ENCODE measurements at places on chromosomes 5 and 9. TPM values are rescaled to one million over a fixed set of nuclear protein-coding genes. Genes with fewer than 3 reads are reported as not detected.

The IRX4 gene
- total RNA-seq = 9.0 TPM

The GLRA1 gene
- total RNA-seq = not detected

The CKS2 gene
- 299 TPM for total RNA-seq

The PCDHAC1 gene
- 8.2 TPM for total RNA-seq

DNA sequence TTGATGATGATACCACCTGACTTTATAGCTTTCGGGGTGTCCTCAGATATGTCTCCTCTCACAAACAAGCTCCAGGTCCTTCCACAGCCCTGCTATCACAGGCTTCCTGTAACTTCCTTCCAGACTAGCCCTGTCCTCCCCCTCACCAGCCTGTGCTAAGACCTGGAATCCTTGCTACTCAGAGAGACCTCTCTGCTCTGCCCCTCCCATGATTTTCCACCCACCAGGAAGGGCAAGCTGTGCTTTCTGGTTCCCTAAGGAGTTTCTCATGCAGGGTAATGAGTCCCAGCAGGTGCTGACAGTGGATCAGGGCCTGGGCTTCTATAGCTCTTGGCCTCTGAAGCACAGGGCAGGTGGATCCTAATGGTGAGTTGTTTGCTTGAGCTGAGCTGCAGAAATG, 86.9 kb downstream of the AOPEP start:
- H3K27me3 ChIP-seq = no peaks in the 10 kb centered on the region
- H3K27ac ChIP-seq = 0 out of 2 replicates have a peak overlapping the region, but pooled peaks have one; percentile 6
- no peak overlapping the region for H3K4me3 ChIP-seq
- H3K36me3 ChIP-seq = peaks cover 5% of the 10 kb centered on the region
- DNase-seq = no peak
- H3K4me1 ChIP-seq = peaks cover 11% of the 10 kb centered on the region

GRCh38 chr5:62260513-62260912, 45.5 kb upstream of the KIF2A start:
- H3K4me3 ChIP-seq = no peak overlapping the region
- H3K4me1 ChIP-seq = peaks cover 8% of the 10 kb centered on the region
- no peak overlapping the region for H3K27ac ChIP-seq
- H3K27me3 ChIP-seq = no peaks in the 10 kb centered on the region
- DNase-seq = no peak

DNA sequence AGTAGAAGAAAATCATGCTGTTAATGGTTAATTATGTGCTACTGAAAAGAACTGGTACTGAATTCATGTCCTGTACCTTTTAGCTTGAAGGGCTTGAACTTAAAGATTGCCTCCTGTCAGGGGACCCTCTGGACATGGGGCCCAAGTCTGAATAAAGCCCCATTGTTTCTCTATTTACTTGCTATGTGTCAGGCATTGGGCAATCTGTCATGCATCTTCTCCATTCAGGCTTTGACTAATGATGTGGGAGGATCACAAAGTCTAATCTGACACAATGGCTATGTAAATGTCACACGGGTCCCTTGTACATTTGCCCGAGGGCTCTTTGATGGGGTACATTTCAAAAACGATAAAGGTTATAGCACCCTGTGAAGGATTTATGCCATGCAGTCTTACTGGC, 64.0 kb upstream of the TUSC1 start:
- no peak for DNase-seq
- no peaks in the 10 kb centered on the region for H3K4me1 ChIP-seq
- no peak overlapping the region for H3K4me3 ChIP-seq
- H3K27me3 ChIP-seq = no peaks in the 10 kb centered on the region

- H3K4me3 ChIP-seq = no peak overlapping the region
- DNase-seq = no peak
- H3K4me1 ChIP-seq = peaks cover 25% of the 10 kb centered on the region
- no peak overlapping the region for H3K27ac ChIP-seq
- H3K27me3 ChIP-seq = peaks cover 24% of the 10 kb centered on the region
- peaks cover 35% of the 10 kb centered on the region for H3K36me3 ChIP-seq
These were observed 16.3 kb downstream of the ROR2 start for GRCh38 chr9:91933556-91934352.

DNA sequence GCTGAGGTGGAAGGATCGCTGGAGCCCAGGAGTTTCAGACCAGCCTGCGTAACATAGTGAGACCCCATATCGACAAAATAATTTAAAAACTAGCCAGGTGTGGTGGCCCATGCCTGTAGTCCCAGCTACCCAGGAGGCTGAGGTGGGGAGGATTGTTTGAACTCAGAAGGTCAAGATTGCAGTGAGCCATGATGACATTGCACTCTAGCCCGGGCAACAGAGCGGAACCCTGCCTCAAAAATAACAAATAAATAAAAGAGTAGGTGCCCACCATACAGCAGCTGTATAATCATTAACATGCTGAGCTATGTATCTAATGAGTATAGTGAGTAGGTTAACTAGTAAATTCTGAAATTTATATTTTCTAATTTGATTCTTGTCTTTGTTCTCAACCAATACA, 11.0 kb upstream of the ATP6V0E1 start:
- H3K4me1 ChIP-seq = no peaks in the 10 kb centered on the region
- peaks cover 20% of the 10 kb centered on the region for H3K27me3 ChIP-seq
- peaks cover 13% of the 10 kb centered on the region for H3K36me3 ChIP-seq

DNA sequence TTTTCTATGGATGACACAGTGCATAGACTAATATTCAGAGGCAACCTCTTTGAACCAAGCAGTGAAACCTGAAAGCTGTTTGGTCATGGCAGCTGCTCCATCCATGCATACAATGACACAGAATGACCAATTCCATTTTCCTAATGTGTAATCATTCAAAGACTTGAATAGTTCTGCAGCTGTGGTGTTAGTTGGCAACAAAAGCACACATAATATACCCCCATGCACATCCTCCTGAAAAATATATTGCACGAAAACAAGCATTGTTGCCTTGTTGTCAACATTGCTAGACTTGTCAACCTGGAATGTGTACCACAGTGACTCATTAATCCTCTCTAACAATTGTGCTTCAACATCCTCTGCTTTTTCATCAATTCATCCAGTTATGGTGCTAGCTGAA, 71.0 kb upstream of the SEMA6A start:
- H3K36me3 ChIP-seq = no peaks in the 10 kb centered on the region
- H3K4me3 ChIP-seq = no peak overlapping the region
- no peaks in the 10 kb centered on the region for H3K27me3 ChIP-seq
- no peak for DNase-seq
- peaks cover 10% of the 10 kb centered on the region for H3K4me1 ChIP-seq
- H3K27ac ChIP-seq = no peak overlapping the region

- no peak overlapping the region for H3K4me3 ChIP-seq
- H3K27ac ChIP-seq = no peak overlapping the region
- H3K4me1 ChIP-seq = peaks cover 46% of the 10 kb centered on the region
- no peak for DNase-seq
- H3K36me3 ChIP-seq = no peaks in the 10 kb centered on the region
- H3K27me3 ChIP-seq = no peaks in the 10 kb centered on the region
These were observed 361.0 kb downstream of the NFIB start for GRCh38 chr9:13952906-13953305.

DNA sequence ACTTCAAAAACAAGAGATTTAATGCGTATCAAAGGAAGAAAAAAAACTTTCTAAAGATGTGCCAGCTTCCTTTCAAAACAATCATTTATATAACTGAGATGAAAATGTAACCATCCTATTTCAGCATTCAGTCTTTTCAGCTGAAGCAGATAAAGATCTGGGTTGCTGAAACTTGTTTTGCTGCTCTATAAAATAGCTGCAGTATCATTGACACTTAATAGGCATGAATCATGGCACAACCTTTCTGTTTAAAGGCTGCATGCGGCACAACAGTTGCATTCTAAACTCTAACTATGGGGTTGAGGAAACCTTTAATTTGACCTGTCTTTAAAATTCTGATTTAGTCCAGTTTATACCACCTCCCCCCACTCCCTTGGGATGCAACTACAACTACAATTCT, 196.7 kb downstream of the MPDZ start:
- no peak for DNase-seq
- H3K27ac ChIP-seq = no peak overlapping the region
- no peaks in the 10 kb centered on the region for H3K27me3 ChIP-seq
- no peaks in the 10 kb centered on the region for H3K4me1 ChIP-seq
- H3K36me3 ChIP-seq = no peaks in the 10 kb centered on the region
- H3K4me3 ChIP-seq = no peak overlapping the region

GRCh38 chr5:33892620-33893137, 889 bp upstream of the ADAMTS12 start:
- H3K36me3 ChIP-seq = no peaks in the 10 kb centered on the region
- peaks cover 29% of the 10 kb centered on the region for H3K4me1 ChIP-seq
- no peak for DNase-seq
- H3K27me3 ChIP-seq = peaks cover 24% of the 10 kb centered on the region

- H3K4me3 ChIP-seq = no peak overlapping the region
- H3K4me1 ChIP-seq = peaks cover 42% of the 10 kb centered on the region
- peak overlapping the region; percentile 91 for H3K27ac ChIP-seq
These were observed 12.5 kb downstream of the STC2 start for GRCh38 chr5:173315495-173316338.

GRCh38 chr9:132182314-132183091, 20.6 kb downstream of the NTNG2 start:
- H3K27me3 ChIP-seq = peaks cover 22% of the 10 kb centered on the region
- H3K27ac ChIP-seq = no peak overlapping the region
- no peaks in the 10 kb centered on the region for H3K36me3 ChIP-seq

DNA sequence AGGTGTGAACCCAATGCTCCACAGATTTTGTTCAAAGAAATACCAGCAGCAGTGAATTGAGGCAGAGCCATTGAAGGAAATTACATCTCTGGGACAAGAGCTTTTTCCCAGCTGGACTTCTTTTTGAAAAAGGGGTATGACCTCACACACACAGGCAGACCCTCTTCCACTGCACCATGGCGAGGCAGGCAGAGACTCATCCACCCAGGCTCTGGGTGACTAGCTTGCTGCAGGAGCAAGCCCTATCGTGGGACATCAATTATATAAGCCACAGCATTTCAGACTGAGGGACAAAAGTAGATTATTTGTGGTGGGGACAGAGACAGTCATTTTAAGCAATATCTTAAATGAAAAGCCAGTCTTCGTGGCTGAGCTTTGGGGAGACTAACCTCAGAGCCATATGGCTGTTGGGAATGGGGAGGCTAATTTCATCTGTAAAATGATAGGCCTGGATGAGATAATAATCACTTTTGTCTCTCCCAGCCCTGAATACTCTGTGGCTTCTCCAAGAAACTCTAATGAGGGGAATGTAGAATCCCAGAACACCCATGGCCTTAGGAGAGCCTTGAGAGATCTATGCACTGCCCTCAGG, 113.1 kb upstream of the TNC start:
- no peak overlapping the region for H3K27ac ChIP-seq
- no peak for DNase-seq
- peaks cover 5% of the 10 kb centered on the region for H3K4me1 ChIP-seq
- peaks cover 16% of the 10 kb centered on the region for H3K27me3 ChIP-seq

DNA sequence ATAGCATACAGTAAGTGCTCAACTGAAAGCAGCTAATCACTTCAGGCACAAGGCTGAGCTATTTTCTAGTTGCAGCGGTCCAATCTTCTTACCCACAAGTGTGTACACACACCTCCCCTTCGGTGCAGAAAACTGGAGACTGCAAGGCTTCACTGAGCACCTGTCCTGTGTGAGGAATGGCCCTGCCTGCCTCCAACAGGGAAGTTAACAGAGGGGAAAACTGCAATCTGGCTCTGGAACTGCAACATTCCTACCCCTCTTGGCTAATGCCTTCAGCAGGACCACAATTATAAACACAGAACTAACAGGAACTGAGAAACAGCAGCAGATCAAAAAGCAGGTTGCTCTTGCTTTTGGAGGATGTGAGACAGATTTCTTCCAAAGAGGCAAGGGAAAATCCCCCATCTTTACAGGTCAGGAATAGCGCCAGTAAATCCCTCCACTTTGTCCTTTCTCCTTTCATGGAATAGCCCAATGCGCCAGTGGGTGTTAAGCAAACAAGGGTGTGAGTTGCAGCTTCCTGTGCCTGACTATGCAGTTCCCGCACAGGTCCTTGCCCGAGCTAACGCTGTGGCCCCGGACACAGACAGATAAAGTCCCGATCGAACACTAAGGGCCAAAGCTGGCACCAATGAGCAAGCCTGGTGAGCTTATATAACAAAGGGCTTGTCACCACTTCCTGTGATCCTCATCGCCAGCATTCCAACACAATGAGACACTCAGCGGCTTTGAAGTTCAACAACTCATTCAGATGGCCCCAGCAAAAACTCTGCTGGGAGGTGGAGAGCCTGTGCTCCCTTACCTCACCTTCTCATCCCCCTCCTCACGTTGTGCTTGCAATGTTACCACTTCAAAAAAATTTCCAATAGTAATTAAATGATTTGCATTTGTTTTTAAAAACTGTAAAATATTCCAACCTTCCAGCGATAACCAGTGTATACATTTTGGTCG, 21.5 kb downstream of the SHB start:
- H3K27me3 ChIP-seq = no peaks in the 10 kb centered on the region
- no peaks in the 10 kb centered on the region for H3K36me3 ChIP-seq
- peak overlapping the region; percentile 98 for H3K27ac ChIP-seq
- peak overlapping the region; percentile 11 for H3K4me3 ChIP-seq
- DNase-seq = peak; percentile 39

DNA sequence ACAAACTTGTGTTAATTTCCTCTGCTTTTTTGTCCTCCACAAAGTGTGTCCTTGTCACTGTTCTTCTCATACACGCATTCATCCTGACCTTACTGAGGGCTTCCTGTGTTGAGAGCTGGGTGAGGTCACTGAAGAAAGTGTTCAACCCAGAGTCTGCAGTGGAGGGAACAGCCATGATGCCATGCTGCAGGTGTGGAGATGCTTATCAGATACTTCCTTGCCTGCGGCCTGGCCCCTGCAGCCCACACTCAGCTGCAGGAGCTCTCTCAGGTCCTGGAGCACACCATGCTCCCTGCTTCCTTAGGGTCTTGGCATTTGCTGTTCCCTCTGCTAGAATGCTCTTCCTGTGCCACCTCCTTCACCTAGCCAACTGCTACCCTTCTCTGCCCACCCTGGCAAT, 108.1 kb upstream of the SPRY4 start:
- no peak overlapping the region for H3K4me3 ChIP-seq
- H3K36me3 ChIP-seq = no peaks in the 10 kb centered on the region
- no peak for DNase-seq
- peaks cover 3% of the 10 kb centered on the region for H3K27me3 ChIP-seq
- peaks cover 49% of the 10 kb centered on the region for H3K4me1 ChIP-seq
- H3K27ac ChIP-seq = no peak overlapping the region

Data from WTC11 (cell line).